ENCODE measurements at places on chromosomes 4 and X.

GRCh38 chr4:47432749-47433148 is 30.8 kb downstream of the COMMD8 start:
- DNase-seq: no peak

DNA sequence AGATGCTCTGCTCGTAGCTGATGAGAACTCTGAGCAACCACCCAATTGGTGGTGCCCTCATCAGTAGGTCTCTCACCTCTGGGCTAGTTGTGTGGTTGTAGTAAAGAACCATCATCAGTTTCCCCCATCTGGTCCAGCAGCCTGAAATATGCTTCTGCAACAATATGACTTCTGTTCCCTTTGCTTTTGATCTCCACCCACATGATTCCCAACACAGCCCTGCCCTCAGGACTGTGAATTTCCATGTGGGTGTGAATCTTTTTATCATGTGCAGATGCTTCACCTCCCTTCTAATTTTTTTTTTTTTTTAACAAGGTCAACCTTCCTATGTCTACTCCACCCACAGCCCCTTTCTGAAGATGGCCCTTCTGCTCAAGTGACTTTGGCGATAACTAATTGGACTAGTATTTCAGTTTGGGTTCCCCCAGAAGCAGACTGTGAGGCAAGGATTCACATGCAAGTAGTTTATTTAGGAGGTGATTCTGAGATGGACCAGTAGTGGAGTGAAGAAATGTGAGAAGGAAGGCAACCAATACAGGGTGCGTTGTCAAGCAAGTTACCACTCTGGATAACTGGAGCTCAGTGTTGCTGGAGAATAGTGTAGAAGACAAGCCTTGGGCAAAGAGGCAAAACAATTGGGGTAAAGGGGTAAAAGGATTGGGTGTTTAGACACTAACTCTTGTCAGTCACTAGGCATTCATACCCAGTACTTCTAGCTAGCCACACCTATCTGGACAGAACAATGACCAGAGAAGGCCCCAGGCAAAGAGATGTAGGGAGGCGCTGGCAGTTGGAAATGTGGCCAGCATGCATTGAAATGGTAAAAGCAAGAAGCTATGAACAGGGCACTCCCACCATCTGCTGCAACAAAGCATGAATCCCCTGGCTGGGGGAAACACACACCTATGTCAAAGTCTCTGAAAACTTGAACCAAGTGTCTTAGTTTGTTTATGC is 466.2 kb downstream of the BCOR start:
- DNase-seq: no peak

GRCh38 chrX:98607739-98608138 is 1724.0 kb downstream of the RPA4 start:
- no peak for DNase-seq

DNA sequence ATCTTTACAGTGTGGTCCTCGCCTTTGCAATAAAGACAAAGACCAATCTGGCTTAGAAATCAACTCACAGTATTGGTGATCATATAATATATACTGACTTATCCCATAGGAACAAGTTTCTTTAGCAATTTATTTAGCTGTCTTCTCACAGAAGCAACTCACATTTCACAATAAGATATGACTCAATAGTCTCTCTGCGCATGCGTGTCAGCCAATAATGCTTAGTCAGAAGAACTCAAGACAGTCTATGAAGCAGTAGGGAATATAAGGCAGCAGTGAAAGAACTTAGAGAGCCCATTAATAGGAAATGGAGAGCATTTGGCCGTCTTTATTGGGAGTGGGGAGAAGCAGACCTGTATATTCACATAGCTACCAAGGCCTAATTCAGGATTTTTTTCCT is 216.7 kb downstream of the IL13RA2 start:
- no peak for DNase-seq

DNA sequence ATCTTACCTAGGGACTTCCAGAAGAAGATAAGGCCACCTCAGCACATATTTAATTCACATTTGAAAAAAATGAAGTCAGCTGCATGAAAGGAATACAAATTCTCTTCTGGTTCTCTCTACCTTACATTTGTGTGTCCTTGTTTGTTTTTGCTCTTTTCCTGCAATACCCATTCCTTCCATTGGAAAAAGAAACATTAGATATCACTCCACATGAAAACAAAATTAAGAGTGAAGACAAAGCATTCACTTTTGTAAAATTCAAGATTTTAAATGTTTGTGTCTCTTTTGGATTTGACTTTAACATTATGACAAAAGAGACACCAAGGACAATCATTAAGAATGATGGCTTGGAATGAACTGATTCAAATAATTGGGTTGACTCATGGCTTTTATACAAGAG is 1351.8 kb downstream of the FSTL5 start:
- DNase-seq: no peak

DNA sequence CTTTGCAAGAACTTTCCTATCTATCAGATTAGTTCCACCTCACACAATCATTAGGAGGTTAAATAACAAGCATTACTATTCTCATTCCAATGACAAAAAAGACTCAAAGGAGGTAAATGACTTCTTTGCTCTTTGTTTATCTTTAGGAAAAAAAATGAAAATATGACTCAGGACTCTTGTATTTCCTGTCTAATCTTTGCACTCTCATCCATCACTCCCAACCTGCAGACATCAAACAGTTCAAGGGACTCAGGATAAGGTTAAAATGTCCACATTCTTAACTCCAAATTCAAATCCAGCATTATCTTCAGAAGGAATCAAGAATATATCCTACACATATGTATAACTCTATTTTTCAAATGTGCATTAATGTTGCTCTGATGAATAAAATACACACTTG is 139.6 kb downstream of the UNC5C start:
- DNase-seq: no peak

- DNase-seq: no peak
These were observed 5.4 kb upstream of the BBS7 start for GRCh38 chr4:121875652-121876051.

- DNase-seq: no peak
These were observed 41.8 kb upstream of the STOX2 start for GRCh38 chr4:183863155-183863825.

DNA sequence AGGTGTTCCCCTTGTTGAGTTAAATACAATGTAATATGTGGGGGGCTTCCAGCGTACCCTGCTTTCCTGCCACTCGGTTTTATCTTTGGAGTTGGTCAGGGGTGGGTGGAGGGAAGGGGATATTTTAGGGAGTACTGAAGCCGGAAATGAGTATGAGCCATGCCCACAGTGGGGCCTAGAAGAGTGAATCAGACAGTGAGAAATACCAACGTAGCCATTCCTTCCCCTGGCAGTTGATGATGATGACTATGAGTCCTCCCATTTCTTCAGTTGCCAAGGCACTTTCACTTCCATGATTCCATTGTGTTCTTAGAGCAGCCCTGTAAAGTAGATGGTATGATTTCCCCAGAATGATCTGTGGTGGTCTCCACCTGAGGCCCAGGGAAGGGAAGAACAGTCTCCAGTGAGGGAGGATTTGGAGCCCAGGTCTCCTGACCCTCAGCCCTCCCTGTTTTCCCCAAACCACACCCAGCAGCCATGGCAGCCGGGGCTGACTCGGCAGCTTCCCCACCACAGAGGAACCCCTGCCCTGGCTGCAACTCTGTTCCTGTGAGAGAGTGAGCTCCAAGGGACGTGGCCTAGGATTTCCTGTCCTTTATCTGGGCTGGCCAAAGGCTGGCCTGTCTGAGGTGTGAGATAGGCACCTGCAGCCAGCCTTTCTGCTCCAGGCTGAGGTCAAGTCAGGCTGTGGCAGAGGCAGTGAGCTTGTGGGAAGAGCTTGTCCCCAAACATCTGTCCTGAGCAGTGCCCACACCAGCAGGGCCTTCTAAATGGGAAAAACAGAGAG is 52.7 kb downstream of the STARD8 start:
- DNase-seq: no peak

- DNase-seq: no peak
These were observed 253.4 kb downstream of the MAPK10 start for GRCh38 chr4:86106475-86106874.

DNA sequence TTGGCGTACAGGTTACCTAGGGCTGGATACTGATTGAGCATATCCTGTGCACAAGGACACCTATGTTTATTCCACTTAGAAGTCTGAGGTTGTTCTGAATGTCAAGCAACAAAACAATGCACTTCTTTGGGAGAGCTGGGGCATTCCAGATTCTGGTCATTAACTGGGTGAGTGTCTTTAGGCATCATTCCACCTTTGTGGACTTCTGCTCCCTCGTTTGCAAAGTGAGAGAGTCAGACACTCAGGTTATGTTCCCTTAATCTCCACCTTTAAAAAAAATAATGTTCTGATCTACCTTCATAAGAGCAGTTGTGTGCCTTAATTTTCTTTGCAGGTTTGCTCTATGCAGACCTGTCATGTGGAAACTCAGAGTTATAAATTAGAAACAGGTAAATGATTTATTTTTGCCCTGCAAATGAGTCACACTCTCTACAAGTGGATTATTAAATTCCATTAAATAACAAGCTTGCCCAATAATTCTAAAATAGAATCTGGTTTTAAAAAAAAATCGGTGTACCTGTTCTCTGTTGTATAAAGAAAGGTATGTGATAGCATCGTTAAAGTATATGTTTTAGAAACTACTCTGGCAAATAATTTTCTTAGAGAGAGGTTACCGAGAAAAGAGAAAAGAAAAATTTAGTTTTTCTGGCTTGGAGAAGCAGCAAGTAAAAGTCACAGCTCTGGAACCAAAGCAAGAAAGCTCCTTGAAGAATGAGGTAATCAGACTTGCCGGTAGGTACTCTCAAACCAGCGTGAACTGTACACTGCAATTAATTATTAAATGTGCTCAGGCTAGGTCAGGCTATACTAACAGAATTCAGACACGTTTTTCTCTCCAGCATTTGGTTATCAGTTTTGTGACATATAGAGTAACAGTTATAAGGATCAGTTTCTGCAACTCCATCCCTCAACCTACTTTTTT is 93.2 kb downstream of the SORBS2 start:
- DNase-seq: no peak

DNA sequence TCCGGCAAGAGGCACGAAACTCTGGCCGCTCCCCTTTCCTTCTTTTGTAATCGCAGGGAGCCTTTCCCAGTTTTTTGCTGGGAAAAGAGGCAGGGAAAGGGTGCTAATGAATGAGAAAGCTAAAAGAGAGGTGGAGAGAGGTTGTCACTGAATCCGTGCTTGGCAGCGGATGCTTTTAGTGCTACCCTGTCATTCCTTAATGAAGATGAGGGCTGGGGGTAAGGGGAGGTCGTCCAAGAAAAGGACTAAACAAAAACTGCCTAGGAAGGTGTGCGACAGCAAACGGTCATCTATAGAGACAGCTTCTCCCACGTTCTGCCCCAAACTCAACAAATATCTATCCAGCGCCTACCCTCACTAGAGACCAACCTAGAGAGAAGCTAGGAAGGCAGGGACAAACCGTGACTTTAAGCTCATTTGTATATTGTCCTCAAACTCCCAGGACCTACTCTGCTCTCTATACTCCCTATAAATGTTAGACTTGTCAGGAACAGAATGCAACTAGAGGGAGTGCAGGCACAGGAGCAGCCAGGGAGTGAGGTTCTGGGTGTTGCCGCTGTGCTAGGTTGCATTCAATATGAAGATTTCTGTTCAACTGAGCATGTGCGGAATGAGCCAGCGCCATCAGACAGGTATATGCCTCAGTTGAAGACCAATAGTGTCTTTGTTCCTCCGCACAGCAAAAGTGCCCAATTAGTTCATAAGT is 777 bp upstream of the CASK start:
- no peak for DNase-seq

- no peak for DNase-seq
These were observed 117.0 kb downstream of the CBLL2 start for GRCh38 chrX:22389556-22390179.

DNA sequence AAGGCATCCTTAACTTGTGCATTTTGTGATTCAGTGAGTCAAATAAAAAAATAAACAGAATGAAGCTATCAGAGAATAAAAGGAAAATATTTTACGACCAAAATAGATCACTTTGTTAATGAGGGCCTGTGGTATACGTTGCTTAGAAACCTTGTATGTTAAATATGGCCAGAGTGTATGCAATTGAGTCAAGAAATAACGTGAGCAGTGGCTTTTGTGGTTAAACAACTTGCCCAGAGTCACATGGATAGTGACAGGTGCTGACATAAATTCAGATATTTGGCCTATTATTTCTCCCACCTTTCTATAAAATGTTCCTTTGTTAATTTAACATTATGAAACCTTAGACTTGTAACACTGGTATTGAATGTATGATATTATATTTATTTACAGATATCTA is 393.4 kb downstream of the PABPC4L start:
- no peak for DNase-seq

GRCh38 chrX:13485167-13485566 is 84.2 kb upstream of the EGFL6 start:
- no peak for DNase-seq

DNA sequence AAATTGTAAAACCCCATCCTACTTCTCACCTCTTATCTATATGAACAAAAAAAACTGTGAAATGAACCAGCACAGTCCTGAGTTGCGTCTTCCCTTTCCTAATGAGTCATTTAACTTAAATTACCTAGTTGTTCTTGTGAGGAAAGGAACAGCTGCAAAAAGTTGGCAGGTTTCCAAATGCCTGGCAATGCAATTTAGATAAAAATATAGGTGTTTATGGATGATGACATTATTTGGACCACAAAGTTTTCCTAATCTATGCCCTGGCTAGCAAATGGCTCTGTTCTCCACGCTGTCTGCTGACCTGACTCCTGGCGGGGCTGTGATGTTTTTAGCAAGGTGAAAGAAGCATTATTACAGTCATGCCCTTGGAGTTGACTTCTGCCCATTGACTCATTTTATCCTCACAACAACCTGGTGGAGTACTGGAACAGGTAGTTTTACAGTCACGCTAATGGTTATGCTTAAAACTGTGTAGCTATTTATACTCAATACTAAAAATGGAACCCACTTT is 29.8 kb upstream of the RELL1 start:
- DNase-seq: no peak

GRCh38 chr4:101236097-101236496 is 111.2 kb downstream of the PPP3CA start:
- DNase-seq: no peak

DNA sequence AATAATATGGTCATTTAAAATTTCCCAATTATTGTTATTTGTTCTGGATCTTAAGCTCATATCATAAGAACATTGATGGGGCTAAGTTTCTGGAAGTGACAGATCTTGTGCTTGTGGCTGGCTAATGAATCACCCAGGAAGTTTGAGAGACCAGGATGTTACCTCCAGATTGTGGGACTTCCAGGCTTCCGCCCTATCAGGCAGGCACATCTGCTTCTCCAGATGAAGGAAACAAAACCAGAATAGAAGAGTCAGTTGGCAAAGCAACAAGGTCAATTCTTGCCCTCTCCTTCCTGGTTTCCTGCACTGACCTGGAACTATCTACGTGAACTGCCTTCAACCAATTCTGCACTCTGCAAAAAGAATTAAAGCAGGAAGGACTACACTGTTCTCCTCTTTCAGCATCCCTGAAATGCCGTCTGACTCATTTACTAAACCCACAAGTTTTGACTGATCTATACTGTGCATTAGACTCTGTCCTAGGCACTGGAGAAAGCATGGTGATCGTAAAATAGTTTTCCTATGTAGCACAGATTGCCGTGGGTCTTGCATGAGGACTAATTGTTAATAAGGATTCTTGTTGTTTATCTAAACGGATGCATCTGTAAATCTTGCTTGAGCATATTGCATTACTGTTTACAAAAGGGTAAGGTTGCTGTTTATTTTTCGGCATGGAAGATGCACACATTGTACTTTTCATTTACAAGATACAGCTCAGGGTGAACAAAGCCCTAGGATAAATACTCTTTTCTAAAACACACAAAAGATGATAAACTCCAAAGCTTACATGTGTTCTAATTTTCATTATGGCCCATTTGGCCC is 74.6 kb downstream of the AMELX start:
- no peak for DNase-seq

Data from stimulated activated CD4-positive, alpha-beta T cell treated with anti-CD3 and anti-CD28 coated beads, Interleukin-15, amount 100 ng/mL, for 1 hour (primary cell).